ENCODE measurements at places on chromosomes 6 and 20.

- no peak for DNase-seq
These were observed 865.8 kb downstream of the TBC1D32 start for GRCh38 chr6:120468486-120468885.

DNA sequence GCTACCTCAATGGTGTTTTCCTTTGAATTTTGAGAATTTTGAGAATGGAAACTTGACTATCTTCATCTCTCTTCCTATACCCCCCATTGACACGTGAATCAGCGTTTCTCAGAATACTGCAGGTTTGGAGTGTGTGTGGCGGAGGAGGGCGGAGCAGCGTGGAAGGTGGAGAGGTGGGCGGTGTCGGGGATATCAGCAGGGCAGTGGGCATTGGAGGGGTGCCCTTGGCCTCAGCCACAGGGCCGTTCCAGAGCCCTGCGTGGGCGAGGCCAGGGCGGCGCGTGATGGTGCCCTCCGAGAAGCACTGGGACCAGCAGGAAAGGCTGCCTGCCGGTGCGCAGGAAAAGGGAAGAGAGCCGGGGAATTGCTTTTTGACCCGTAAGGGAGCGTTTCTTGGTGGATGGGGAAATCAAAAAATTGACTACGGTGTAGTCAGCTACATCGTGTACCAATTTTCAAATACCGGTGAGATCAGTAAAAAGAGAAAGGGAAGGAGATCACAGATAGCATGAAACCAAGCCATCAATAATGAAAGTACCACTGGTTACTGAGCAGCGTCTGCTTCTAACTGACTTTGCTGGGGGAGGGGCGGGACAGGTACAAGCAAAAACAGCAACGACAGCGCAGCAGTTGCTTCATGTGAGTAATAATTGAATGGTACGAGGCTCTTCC lies 82.7 kb upstream of the DUSP22 start:
- peak; percentile 77 for DNase-seq

DNA sequence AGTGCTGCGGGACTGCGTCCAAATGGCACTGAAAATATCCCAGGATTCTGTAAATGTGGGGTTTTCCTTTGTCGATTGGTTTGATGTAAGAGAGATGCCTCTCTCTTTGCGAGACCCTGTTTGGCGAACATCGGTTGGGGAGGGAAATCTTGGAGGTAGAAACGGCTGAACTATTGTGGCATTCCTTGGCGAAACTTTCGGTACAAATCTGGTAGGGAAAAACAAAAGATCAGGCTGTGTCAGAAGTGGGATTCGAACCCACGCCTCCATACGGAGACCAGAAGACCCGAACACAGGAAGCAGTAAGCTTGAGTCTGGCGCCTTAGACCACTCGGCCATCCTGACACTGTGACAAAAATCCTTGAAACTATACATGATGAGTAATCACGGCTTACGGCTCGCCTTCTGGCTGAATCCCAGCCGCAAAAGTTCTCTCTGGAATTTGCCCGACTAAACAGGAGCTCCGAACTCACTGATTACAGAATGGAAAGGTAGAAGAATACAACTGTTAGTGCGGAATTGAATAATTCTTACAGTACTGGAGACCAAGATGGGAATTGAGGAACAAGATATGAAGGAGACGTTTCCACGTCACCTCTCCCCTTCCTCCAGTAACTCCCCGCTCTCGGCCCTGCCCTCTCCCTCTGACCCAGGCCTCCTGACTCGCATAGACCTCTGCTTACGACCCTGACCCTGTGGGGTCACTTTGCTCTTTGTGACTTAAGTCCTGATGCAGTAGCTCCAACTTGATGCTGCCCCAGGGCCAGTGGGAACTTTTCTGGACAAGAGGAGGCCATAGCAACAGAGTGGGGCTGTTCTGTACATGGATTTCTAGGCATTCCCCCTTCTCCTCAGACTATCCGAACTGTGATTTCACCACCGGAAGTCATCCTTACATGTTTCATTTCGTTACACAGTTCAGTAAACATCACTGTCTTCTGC lies 132.8 kb upstream of the ZNF184 start:
- no peak for DNase-seq

DNA sequence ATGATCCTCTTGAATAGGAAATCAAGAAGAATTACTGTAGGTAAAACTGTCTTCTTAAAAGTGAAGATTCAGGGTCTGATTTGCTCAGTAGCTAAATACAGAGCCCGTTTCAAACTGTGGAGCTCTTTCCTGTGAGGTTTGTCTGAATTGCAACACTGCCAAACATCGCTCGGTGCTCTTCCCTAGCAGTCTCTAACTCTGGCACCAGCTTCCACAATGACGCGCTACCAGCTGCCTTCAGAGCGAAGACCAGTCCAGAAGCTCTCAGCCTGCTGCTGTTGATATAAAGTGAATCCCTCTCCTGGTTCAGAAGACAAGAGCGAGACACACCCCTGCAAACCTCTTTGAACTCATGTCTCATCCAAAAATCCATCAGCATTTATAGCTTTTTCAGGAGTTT lies 447.0 kb downstream of the LMBRD1 start:
- DNase-seq = no peak

GRCh38 chr20:58222446-58222845 lies 6.0 kb downstream of the ANKRD60 start:
- no peak for DNase-seq

DNA sequence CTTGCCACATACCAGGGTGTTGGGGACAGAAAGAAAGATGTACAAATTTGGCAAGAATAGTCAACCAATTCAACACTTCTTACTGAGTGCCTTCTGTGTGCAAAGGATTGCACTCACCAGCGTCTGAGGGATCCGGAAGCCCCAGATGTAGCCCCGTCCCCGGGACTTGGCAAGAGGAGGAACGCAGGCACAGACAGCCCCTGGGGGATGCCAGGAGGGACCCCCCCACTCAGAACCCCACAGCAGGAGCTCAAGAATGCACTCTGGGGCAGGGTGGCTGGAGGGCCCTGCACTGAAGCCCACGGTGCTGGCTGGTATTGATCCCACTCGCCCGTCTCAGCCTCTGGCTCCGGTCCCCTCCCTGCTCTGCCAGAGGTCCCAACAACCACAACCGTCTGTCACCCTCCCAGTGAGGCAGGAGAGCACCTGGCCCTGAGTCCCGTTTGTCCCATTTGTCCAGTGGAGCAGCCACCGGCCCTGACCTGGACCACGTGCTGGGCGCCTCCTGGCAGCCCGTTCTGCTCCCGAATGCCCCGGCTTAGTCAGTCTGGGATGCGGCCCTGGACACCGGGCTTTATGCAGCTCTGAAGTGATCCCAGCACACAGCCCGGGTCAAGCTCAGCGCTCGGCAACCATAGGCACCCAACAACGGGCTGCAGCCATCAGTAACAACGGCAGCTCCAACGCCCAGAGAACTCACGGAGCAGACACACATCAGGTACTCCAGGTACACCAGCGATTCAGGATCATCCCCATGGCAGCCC lies 128.7 kb downstream of the DLL1 start:
- no peak for DNase-seq
